ENCODE measurements at places on chromosomes 5 and 9.

- no peak for DNase-seq
Observed at GRCh38 chr9:130898552-130898852, 1.9 kb upstream of the QRFP start.

- DNase-seq = no peak
Observed at GRCh38 chr5:172140866-172141265, 47.2 kb downstream of the STK10 start.

GRCh38 chr5:139664086-139664693, 16.0 kb downstream of the CXXC5 start:
- no peak for DNase-seq

DNA sequence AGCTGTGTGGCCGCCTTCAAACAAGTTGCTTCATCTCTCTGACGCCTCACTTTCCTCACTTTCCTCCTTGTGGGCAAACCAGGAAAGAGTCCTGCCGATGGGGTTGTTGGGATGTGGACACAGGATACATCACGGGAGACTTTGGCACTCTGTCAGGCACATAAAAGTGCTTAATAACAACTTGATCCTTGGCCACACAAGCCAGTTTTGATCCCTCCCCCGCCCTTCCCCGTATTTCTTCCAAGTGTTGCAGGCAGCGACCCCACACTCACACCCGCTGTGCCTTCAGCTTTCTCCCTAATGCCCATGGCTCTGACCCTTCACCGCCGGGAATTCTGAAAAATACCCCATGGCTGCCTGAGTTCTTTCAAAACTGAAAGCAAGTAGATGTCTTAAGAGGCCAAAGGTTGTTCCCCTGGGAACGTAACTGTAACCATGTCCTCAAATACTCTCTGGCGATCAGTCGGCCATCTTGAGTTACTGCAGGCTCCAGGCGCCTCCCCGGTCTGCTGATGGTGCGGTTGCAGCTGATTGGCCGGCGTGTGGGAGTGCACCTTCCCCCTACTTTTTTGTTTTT, 59.8 kb downstream of the ARHGEF37 start:
- no peak for DNase-seq

GRCh38 chr5:8940934-8941333, 604.9 kb downstream of the SEMA5A start:
- DNase-seq = no peak
